Activated effector memory CD4-positive, alpha-beta T cell treated with Interleukin-2 at 50 U/mL for 16 hours (primary cell): ENCODE measurements at places on chromosomes 2 and 18.

DNA sequence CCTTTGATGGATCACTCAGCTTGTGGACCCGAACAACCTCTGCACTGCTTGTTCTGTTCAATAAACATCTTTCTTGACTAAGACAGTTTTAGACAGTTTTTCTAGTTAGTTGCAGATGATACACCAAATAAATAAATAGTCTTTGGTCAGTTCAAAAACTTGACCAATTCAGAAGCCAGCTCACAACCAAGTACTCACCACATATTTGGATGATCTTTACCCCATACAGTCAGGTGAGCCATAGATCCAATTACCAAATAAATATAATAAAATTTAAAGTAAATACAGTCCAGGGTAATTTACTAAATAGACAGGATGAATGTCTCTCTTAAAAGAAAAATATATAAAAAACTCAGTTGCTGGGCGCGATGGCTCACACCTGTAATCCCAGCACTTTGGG is 18.2 kb downstream of the SCN3A start:
- no peak for DNase-seq

GRCh38 chr2:226661789-226662545 is 137.7 kb downstream of the IRS1 start:
- no peak for DNase-seq

- DNase-seq: no peak
These were observed 101.1 kb downstream of the TRABD2A start for GRCh38 chr2:84779781-84780180.

DNA sequence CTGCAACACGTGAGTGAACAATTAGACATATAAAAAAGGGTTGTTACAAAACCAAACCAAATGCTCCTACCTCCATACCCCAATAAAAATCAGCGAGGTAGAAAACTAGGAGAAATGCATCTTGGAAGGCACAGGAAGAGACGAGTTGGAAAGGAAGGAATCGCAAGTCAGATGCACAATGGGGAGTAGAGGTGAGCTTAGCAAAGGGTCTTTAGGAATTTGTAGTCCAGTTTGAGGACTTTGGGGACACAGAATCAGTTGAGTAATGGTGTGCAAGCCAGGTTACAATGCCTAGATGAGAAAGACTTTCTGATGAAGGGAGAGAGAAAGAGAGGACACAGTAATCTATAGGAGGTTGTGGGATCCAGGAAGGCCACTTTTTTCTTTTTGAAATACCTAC is 35.7 kb downstream of the XRCC5 start:
- no peak for DNase-seq

- DNase-seq: no peak
These were observed 17.4 kb upstream of the DLX2 start for GRCh38 chr2:172120118-172120517.

- DNase-seq: no peak
These were observed 333.1 kb upstream of the CHAC2 start for GRCh38 chr2:53434466-53434865.

- DNase-seq: no peak
These were observed 423.7 kb downstream of the TXNL1 start for GRCh38 chr18:56214706-56215105.

- DNase-seq: peak; percentile 67
These were observed 215.1 kb upstream of the TRIB2 start for GRCh38 chr2:12501469-12502158.

- no peak for DNase-seq
These were observed 64.0 kb upstream of the ZSWIM2 start for GRCh38 chr2:186912979-186913378.

DNA sequence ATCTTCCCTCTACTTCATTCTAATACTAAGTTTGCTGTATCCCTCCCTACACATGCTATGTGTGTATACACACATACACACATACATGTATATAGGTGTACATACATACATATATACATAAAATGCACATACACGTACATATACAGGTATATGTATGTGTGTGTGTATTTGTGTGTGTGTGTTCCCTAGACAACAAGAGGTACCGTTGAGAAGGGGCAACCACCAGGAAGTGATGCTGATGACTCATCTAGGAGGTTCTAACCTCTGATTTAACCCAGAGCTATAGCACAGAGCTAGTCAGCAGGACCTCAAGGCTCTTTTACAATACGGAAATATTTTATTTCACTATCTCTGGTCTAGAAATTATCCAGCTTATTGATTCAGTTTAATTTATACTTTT is 139.2 kb downstream of the LAMA3 start:
- peak; percentile 15 for DNase-seq

- no peak for DNase-seq
These were observed 21.3 kb upstream of the CD28 start for GRCh38 chr2:203685081-203685621.

DNA sequence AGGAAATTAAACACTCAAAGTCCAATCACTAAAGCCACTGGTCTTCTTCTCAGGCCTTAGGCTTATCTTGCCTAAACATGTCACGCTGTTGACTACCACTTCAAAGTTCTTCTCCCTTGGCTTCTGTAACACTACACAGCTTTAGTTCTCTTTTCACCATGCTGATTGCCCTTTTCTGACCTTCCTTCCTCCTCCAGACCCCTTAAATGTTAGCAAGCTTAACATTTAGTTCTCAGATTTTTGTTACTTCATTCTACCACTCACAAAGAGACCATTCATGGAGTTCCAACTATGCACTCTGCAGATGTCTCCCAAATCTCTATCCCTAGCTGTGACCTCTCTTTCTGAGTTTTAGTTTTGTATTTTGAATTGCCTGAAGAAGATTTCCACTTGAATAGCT is 64.4 kb downstream of the TTC21B start:
- DNase-seq: no peak

GRCh38 chr2:229343661-229344060 is 72.6 kb upstream of the PID1 start:
- no peak for DNase-seq

GRCh38 chr18:3319399-3319798 is 57.5 kb downstream of the MYL12B start:
- DNase-seq: no peak

GRCh38 chr2:46798998-46799698 is 116.5 kb downstream of the MCFD2 start:
- no peak for DNase-seq

- no peak for DNase-seq
These were observed 28.3 kb upstream of the GYPC start for GRCh38 chr2:126627643-126628042.

- no peak for DNase-seq
These were observed 102.2 kb downstream of the OSBPL6 start for GRCh38 chr2:178296394-178297090.

GRCh38 chr18:30787410-30787809 is 255.1 kb downstream of the DSC3 start:
- no peak for DNase-seq

DNA sequence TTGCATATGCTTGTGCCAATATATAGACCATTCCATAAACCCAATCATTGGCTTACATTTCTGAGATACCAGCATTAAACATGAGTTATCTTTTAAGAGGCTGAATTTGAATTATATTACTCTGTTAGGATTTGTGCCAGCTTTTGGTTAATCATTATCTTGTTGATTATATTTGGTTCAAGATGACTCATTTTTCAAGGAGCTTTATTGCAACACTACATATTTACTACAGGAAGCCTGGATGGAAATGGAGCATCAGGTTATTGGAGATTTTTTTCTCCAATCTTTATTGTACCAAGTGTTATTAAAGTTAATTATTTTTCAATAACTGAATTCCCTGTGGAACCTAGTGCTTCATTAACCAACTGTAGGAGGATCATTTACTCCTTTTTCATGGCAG is 26.4 kb downstream of the EML4 start:
- no peak for DNase-seq

DNA sequence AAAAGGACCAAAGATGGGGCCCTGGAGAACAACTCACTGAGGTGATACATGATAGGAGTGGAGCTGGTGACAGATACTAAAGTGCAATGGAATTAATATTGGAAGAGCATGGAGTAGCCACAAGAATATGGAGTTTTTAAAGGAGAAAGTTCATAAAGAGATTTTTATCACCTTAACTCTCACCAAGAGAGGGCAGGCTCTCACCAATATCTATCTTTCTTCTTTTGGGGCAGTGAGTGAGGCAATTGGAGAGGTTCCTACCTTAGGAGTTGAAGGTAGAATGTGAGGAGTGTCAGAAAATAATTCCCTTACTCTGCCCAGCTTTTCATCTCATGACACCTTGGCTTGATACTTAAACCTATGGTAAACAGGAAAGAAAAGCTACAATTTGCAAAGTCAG is 233.7 kb upstream of the CWC22 start:
- DNase-seq: no peak

- no peak for DNase-seq
These were observed 408.1 kb upstream of the DSEL start for GRCh38 chr18:67924656-67925055.

GRCh38 chr2:41948397-41948763 is 99.4 kb upstream of the PKDCC start:
- DNase-seq: no peak

GRCh38 chr2:26172189-26172870 is 558 bp upstream of the GAREM2 start:
- DNase-seq: no peak

- DNase-seq: no peak
These were observed 19.4 kb downstream of the KANSL3 start for GRCh38 chr2:96618596-96619283.

DNA sequence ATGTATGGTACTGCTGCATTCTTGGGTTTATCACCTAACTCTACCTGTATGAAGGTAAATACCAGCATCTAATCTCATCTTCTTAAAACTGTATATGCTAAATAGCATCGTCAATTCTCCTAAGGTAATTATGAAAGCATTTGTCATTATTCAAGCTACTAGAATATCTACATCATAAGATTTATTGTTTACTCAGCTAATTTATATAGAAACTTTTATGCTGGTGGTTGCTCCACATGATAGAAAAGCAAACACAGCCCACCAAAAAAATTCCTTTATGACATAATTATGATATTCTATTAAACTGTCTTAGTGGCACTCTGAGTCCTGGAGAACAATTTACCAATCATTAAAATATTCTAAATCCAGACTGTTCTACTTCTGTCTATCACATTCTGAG is 1226.1 kb upstream of the NRXN1 start:
- no peak for DNase-seq

DNA sequence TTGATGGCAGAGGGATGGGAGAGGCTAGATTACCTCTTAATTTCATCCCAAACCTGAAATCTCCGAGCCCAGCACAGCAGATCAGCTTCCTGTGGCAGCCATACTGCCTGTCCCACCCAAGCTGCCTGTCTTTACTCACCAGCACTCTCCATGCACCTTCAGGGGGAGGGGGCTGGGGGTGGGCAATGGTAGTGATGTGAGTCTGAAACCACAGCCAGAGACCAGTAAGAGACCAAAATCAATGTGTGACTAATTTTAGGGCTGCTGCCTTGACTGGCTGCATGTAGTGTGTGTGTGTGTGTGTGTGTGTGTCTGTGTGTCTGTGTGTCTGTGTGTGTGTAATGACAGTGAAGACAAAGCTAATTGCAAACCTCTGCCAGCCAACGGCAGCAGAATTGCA is 11.7 kb upstream of the TEX261 start:
- no peak for DNase-seq

GRCh38 chr2:217790681-217791392 is 212.0 kb downstream of the TNS1 start:
- DNase-seq: no peak

DNA sequence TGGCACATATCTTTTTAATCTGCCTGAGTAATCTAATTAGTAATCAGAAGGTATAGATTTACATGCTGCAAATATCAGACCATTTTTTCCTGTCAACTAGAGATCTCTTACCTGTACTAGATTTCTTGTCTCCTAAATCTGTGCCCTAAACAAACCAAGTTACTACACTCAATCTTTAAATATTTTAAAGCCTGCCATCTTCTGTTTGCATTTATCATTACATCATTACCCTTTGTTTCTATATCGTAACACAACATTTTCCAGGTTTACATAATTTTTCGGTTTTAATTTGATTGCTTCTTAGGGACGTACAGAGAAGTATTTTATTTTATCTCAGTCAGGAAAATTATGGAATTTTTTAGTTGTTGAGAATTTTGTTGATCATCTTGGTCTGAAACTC is 25.7 kb downstream of the PSMA8 start:
- no peak for DNase-seq
